ENCODE measurements at places on chromosomes 1 and 21.

GRCh38 chr1:225435487-225435886 lies 7.6 kb upstream of the LBR start:
- no peak for DNase-seq

GRCh38 chr21:41836166-41837015 lies 42.8 kb downstream of the PRDM15 start:
- no peak for DNase-seq

DNA sequence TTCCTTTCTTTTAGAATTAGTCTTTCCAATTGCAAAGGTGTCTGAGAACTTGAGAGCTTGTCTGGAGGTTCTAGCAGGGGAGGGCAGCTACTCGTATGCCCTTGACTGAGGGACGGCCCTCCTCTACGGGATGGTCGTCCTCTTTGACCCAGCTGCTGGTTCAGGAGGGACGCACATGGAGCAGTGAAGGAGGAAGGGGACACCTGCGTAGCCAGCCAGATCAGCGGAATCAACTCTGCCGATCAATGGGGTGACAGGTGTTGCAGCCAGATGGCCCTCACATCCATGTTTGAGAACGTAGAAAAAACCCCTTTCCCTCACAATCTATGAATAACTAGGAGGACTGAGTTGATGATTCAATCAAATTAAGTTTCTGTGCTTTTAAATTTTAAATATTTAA lies 15.7 kb upstream of the A3GALT2 start:
- DNase-seq = no peak

- DNase-seq = peak; percentile 97
Observed at GRCh38 chr1:59638231-59638711, 176.5 kb upstream of the HOOK1 start.

GRCh38 chr1:216750031-216750627 lies 26.9 kb upstream of the ESRRG start:
- DNase-seq = peak; percentile 38

DNA sequence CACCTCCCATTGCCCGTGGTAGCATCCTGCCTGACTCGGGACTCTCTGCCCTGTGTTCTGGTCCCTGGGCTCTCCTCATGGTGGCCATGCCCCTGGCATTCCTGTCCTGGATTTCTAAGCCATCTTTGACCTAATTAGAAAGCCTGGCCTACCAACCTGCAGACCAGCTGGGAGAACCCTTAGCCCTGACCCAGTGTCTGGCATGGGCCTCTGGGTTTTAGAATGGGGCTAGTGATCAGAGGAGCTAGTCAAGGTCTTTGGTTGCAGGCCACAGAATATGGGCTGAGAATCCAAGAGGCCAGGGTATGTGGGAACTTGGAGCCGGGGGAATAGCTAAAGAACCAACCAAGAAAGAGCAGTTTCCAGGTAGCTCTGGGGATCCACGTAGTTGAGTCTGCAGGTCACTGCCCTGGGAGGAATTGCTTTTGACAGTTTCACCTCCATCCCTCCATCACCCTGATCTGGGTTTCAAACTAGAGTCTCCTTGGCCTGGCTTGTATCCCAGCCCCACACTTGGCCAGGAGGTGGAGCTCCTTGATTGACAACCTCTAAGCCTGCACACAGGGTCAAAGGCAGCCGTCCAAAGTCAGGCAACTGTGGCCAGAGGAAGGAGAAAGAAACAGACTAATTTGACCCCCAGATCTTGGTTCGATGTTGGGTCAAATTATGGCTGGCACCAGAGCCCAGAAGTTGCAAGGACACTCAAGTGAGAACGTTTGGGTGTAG lies 54.7 kb upstream of the ABCG1 start:
- no peak for DNase-seq

DNA sequence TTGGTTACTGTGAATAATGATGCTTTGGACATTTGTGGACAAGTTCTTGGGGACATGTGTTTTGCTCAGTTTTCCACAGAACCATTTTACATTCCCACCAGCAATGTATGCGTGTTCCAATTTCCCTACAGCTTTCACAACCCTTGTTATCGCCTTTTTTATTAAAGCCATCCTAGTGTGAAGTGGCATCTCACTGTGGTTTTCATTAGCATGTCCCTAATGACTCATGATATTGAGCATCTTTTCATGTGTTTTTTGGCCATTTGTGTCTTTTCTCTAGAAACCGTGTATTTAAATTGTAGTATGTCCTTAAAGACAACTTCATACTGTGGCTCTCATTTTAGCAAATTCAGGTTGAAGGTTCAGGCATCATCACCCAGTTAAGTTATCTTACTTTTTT lies 132.1 kb downstream of the TGFBR3 start:
- DNase-seq = no peak

GRCh38 chr21:38267136-38267755 lies 10.5 kb downstream of the KCNJ15 start:
- no peak for DNase-seq

DNA sequence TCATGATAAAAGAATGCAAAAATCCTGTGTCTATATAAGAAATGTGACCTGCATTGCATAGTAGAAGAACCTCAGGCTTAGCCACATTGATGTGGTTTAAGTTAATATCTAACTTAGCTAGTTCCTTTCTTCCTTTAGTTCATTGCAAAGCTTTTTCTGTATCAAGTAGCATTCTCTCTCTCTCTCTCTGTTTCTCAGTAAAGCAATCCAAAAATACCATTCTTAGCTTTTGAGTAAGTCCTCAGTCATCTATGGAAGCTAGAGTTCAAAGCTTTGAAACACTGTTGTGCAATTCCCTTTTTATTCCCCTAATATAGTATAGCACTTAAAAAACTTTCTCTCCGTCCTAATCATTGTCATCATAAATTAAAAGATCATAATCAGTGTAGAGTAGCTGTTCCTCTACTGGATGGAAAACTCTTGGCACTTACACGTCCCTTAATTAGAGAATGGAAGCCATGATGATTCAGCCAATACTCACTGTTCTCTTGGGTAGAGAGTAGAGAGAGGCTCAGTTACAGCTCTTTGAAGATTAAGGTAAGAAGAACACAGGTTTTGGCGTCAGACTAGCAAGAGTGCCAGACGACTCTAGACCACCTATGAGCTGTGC lies 350.3 kb upstream of the LYPLAL1 start:
- DNase-seq = peak; percentile 57

GRCh38 chr1:184354719-184355118 lies 32.1 kb upstream of the C1orf21 start:
- no peak for DNase-seq

DNA sequence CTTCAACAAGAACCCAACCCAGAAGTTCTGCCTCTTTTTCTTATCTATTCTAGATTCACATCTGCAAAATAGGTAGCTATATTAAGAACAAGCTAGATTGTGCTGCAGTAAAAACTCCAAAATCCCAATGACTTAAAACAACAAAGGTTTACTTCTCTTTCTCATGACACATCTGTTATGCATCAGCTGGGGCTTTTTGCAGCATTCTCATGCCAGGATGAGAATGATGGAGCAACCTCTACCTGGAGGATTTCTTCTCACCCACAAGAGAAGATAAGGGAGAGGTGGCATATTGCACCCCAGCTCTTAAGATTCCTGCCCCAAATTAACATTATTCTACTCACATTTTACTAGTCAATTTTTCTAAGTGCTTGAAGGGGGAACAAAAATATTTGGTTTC lies 152.3 kb upstream of the SPAG17 start:
- DNase-seq = no peak

DNA sequence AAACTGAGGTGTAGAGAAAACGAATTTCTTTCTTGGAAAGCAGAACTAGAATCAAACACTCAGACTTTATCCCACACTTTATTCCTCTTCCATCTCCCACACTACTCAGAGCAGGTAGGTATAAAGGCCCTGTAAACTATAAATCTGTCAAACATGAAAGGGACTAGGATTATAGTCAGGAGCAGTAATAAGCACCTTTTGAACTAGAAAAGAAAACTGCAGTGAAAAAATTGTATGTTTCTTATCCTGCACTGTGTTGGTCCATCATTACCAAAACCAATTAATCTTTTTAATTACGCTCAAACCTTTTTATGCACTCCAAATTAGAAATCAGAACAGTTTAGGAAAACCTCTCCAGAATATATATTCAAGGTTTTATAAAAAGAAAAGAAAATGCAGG lies 47.6 kb downstream of the LPAR3 start:
- DNase-seq = no peak

DNA sequence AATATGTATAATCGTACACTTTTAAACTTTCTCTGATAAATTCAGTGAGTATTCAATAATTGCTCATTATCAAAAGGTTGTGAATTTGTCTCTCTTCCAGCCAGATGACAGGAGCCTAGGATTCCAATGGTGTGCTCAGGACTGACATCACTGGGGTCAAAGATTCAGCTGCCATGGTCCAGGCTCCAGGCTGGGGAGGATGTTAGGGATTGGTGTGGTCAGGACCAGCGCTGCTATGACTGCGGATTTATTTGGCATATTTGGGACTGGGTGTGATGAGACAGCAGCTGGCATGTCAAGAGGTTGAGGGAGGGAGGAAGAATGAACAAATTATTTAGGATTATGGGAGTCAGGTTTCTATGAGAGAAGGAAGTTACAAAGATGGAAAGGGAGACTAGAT lies 48.2 kb upstream of the ABCA4 start:
- DNase-seq = no peak

GRCh38 chr1:40423264-40423642 lies 27.0 kb upstream of the ZFP69B start:
- DNase-seq = no peak

GRCh38 chr1:17839641-17840196 lies 84.6 kb downstream of the ACTL8 start:
- DNase-seq = no peak

- no peak for DNase-seq
Observed at GRCh38 chr1:244296003-244296402, 155.7 kb downstream of the ADSS2 start.

GRCh38 chr1:15849775-15850324 lies 2.3 kb downstream of the SPEN start:
- DNase-seq = no peak

DNA sequence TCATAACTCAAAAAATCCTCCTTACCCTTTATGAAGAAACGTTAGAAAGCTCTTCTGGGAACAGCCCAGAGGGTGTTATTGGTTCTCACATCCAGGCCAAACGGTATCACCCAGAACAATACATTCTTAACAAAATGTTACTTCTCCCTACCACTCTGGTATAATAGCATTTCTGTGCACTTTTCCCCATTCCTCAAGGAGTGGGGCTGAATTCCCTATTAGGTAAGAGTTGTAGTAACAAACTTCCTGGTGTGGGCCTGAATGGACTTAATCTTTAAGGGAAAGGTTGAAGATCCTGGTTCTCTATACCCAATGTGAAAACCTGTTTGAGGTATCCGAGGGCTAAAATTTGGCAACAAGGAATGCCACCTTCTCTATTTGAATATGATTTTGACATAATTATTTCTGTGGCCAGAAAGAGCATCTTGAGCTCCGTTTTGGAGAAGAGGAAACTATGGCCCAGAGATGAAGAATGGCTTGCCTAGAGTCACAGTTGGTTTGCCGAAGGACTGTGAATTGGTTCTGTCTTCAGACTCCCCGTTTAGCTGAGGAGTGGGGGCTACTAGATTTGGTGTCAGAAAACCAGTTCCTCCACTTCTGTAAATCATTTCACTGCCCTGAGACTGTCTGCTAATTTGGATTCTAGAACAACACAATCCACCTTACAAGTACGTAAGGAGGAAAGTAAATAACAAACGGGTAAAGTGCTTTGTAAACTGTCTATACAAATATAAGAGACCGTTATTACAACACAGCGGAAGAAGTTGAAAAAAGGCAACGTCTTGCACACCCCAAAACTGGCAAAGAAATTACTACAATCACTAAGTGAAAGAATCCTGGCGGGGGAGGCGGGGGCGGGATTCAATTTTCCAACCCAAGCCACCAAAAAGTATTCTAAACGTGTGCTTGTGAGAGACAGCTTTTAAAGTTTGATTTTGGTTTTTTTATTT lies 2.3 kb downstream of the ANP32E start:
- no peak for DNase-seq

DNA sequence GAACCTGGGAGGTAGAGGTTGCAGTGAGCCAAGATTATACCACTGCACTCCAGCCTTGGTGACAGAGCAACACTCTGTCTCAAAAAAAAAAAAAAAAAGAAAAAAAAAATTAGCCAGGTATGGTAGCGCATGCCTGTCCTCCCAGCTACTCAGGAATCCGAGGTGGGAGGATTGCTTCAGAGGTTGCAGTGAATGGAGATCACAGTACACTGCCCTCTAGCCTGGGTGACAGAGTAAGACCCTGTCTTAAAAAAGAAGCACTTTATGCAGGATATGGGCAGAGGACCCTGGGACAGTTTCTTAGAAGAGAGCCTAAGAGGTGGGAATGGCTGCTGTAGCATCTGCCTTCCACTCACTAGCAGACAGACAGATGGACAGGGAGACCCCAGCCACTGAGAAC lies 23.0 kb downstream of the IQGAP3 start:
- DNase-seq = no peak

All from fibroblast of the conjunctiva (primary cell).